ENCODE measurements at places on chromosomes 4 and X.

- no peak for DNase-seq
These were observed 139.3 kb upstream of the VCX2 start for GRCh38 chrX:8310409-8310808.

DNA sequence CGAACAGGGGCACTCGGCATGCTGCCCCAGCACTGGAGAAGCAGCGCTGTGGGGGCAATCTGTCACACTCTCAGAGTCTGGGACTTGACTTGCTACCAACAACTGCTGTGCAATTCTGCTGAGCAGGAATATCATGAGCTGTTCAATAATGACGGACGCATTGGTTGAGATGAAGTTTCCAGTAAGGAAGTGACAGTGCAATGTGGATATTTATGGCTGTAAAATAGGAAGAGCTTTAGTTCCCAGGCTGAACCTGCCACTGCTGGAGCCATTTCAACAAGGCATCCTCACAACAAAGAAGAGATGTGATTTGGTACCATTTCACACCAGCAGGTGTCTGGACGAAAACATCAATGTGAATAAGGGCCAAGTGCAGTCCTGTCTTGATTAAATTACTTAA is 24.2 kb downstream of the CHST7 start:
- DNase-seq: no peak

DNA sequence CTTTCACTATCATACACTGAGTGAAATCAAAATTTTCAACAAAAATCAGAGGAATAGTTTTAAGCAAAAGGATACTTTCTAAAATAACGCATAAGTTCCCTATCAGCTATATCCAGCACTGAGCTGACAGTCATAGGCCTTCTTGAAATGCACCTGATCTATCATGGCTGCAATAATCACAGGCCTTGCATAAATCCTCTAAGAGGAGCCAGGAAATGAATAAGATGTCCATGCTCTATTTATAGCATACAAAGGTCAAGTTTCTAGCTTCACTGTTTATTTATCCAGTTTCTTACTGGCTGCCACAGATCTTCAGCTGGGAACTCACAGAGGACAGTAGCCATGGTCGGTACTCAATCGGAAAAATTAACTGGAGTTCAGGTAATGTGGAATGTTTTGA is 235.9 kb upstream of the DMD start:
- no peak for DNase-seq

DNA sequence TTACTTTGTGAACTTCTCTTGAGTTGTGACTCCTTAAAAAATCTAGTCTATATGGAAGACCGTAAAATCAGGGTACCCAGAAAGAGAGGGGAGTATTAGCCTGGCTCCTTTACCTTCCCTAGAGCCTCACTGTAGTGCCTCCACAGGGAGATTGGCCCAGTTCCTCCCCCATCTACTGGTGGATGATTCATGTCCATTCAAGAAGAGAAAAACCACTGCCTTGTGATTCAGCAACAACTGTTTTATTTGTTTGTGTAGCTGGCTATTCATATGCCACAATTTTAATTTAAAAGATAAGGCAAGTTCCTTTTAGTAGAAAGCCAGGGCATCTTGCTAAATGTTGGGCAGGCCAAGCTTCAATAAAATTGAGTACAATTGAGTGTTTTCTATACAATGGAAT is 221.8 kb upstream of the KCNIP4 start:
- DNase-seq: no peak

- no peak for DNase-seq
These were observed 300.0 kb downstream of the IDS start for GRCh38 chrX:149205081-149205480.

DNA sequence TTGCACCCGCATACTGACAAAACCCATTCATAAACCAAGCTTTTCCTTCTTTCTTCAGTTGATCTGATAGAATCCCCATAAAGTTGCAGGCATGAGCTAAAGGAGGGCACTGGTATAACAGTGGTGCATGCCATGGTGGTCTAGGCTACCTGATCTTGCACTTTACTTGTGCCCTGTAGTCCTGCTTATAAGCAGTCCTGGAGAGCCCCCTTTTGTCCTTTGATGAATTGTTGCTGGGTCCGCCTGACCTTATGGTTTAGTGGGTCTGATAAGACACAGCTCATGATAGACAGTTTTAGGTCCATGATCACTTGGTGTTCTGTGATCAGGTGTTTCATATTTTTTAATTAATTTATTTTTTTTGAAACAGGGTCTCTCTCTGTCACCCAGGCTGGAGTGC is 19.7 kb downstream of the CCDC160 start:
- no peak for DNase-seq

GRCh38 chrX:2321411-2321810 is 179.4 kb downstream of the DHRSX start:
- no peak for DNase-seq

- peak; percentile 63 for DNase-seq
These were observed 26.7 kb upstream of the C1QTNF7 start for GRCh38 chr4:15400981-15401671.

GRCh38 chr4:5511791-5512190 is 196.6 kb downstream of the EVC2 start:
- DNase-seq: no peak

DNA sequence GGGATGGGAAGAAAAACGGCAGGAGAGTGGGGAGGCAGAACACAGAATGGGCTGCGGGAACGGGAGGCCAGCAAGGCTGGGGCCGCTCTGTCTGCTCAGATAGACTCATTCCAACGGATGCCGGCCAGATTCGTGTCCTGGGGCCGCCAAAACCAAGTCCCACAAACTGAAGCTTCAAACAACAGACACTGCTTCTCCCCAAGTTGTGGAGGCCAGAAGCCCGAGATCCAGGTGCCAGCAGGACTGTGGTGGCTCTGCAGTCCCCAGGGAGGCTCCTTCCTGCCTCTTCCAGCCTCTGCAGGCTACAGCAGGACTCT is 100.6 kb downstream of the ADRA2C start:
- no peak for DNase-seq

GRCh38 chr4:59936566-59936965 is 1263.6 kb upstream of the ADGRL3 start:
- DNase-seq: no peak

- peak; percentile 24 for DNase-seq
These were observed 7.9 kb upstream of the SLC25A43 start for GRCh38 chrX:119391279-119391678.

DNA sequence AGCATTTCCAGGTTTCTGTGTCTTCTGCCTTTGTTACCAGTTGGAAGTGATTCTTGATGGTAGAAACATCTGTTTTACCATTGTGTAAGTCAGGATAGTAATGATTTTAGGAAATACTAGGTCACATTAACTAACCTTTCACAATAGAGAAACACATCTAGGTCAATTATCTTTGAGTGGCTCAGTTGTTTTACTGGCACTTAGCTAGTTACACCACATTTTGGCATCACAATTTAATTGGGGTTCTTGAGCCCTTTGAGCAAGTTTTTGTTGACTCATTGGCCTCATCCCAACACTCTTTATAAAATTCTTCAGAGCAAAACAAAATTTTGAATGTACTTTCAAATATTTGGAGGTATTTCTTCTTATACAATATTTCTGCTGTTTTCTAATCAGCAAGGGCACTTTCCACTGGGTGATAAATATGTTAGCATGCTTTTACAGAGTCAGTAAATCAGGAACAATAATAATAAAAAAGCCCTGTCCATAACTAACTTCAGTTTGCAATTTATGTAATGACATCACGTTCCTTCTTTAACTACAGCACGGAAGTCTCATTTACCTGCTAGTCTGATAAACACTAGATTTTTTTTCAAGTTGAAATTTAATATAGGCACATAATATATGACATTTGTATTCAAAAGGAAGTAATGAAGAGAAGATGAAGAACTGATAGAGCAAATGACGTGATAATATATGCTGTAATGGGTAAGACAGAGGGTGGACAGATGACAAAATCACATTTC is 64.8 kb upstream of the GK2 start:
- no peak for DNase-seq

- DNase-seq: no peak
These were observed 122.5 kb downstream of the ADAMTS3 start for GRCh38 chr4:72446353-72447055.

GRCh38 chrX:9948406-9948805 is 18.8 kb upstream of the CLDN34 start:
- no peak for DNase-seq

DNA sequence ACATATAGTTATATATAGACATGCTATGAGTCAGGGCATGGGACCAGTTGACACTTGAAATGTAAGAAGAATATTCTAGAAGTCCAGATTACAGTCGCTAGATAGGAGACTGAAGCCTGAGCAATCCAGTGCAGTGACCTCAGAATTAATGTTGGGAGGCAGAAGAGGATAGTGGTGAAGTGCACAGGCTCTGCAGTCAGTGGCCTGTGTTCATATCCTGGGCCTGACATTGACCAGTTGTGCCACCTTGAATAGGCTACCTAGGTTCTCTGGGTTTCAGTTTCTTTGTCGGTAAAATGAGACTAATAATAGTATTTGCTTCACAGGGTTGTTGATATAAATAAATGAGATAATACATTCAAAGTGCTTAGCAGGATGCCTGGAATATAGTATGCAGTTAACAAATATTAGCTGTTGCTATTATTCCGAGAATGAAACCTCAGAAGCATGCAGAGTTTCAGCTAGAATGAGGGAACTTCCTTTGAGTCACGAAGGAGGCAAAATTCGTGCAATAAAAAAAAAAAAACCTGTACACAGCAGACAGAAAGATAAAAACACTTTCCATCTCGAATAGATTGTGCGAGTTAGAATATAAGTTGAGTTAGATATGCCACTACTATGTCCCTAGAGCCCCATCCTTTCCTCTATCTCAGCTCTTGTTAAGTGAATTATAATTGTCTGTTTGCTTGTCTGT is 4.0 kb upstream of the SH2D1A start:
- DNase-seq: no peak

- no peak for DNase-seq
These were observed 74.9 kb upstream of the SCML1 start for GRCh38 chrX:17662391-17662790.

DNA sequence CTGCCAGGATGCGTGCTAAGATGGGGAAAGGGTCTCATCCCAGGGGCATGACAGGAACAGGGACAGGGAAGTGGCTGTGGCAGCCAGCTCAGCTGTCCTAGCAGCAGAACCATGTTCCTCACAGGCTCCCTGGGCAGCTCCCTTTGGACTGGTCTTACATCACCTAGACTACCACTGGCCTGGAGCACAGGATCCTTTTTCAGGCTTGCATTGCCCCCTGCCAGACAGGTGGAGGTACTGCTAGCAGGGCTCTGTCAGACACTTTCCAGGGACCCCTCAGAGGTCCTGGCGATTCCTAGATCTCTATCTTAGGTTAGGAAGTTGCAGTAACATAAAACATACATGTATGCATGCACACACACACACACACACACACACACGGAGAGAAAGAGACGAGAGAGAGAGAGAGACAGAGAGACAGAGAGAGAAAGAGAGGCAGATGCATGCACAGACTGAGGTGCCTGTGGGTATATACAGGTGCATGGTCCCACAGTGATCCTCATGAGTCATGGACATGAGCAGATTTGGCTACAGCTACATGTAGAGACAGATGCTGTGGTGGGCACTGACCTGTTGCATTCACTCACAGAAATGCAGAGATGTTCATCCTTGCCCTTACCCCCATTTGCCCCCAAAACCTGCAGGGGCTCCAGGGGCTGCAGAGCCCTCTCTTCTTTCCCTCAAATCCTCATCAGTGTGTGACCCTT is 63.6 kb downstream of the STARD8 start:
- peak; percentile 21 for DNase-seq

- DNase-seq: no peak
These were observed 222.1 kb downstream of the TACR3 start for GRCh38 chr4:103497692-103498091.

GRCh38 chr4:112075129-112075753 is 70.0 kb upstream of the FAM241A start:
- DNase-seq: peak; percentile 47

DNA sequence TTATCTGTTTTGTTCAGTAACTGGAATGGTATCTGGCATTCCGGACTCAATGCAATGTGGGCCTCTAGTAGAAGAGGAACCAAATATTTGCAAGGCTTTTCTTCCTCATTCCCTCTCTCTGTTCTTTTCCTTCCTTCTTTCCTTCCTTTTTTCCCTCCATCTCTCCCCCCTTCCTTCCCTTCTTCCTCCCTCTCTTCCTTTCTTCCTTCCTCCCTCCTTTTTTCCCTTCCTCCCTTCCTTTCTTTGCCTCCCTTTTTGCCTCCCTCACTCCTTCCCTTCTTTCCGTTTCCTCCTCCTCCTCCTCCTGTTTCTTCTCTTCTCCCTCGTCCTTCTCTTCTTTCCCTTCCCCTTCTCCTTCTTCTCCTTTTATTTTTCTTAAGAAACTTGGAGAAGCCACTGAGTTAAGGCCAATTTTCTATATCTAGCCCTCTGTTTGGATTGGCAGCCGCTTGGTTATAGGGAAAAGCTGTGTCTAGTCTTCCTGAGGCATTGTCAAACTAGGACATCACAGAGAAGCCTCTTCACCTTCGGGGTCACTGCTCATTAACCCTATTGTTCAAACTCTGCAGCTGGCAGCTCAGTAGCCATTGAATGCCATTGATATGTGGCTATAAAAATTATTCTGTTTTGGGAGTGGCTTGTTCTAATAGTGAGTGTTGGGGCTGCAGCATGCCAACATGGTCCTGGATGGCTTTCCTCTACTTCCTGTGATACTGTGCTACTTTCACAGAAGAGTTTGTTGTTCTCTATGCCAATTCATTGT is 95.9 kb downstream of the CFAP299 start:
- no peak for DNase-seq

GRCh38 chrX:58025979-58026378 is 115.7 kb upstream of the ZXDA start:
- DNase-seq: peak; percentile 35

DNA sequence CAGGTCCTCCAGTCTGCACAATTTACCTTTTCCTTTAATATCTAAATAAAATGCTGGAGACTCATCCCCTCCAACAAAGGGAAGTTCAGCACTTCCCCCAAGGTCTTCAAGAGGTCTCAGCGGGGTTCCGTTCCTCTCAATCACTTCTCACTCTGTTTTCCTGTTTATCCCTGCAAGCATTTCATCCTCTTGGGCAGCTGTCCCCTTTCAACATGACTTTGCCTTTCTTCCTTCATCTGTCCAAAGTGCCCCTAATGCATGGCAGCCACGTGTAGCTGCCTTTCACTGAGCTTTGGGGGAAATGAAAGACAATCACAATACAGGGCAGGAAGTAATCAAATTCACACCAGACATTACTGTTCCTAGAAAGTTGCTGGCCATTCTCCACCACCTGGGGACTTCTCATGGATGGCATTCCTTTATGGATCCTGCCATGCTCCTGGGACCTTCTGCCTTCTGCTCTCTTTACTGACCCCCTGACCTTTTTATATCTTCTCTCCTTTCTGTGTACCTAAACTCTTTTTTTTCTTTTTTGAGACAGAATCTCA is 79.7 kb upstream of the USP9X start:
- no peak for DNase-seq

GRCh38 chrX:76919761-76920160 is 492.3 kb downstream of the MAGEE1 start:
- DNase-seq: no peak

Measured in activated CD8-positive, alpha-beta T cell treated with anti-CD3 and anti-CD28 coated beads, Interleukin-2, amount 10 ng/mL, durations not matched to agents 7 days and 5 days (primary cell).